Posterior vena cava (tissue), 2 donors: ENCODE measurements at places on chromosomes 4 and X. TPM values are rescaled to one million over a fixed set of nuclear protein-coding genes. Genes with fewer than 3 reads are reported as not detected.

The MAGEC2 gene
- total RNA-seq, result not detected

The VEGFC gene
- 11.6 TPM for total RNA-seq

The FRAS1 gene
- total RNA-seq, result 2.3 TPM

The CXCL5 gene
- not detected for total RNA-seq

The P2RY4 gene
- total RNA-seq, result 0.32 TPM

GRCh38 chr4:1809754-1810502, 16.8 kb downstream of the FGFR3 start:
- DNase-seq, result no peak

- DNase-seq, result no peak
These were observed 21.9 kb downstream of the CCKAR start for GRCh38 chr4:26468283-26468949.

DNA sequence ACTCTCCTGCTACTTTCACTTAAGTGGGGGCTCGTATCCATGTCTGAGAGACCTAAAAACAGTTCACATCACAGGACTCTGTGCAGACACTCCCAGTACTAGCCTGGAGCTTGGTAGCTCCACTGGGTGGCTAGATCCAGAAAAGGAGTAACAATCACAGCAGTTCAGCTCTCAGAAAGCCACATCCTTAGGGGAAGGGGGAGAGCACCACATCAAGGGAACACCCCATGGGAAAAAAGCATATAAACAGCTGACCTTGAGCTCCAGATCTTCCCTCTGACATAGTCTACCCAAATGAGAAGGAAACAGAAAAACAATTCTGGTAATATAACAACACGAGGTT, 175.8 kb downstream of the FAM13A start:
- DNase-seq, result no peak

DNA sequence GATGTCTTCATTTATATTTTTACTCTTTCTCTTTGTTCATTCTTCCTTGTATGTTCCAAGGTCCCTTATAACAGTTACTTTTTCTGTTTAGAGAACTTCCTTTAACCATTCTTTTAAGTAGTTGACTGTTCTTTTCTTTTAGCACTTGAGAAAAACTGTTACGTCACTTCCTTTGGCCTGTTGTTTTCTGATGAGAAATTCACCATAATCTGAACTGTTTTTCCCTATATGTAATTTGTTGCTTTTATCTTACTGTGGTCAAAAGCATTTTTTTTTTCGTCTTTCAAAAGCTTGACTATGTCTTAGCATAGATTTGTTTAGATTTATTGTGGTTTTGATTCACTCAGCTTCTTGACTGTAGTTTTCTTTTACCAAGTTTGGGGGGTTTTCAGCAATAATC, 1660.3 kb upstream of the PCDH10 start:
- DNase-seq, result no peak

DNA sequence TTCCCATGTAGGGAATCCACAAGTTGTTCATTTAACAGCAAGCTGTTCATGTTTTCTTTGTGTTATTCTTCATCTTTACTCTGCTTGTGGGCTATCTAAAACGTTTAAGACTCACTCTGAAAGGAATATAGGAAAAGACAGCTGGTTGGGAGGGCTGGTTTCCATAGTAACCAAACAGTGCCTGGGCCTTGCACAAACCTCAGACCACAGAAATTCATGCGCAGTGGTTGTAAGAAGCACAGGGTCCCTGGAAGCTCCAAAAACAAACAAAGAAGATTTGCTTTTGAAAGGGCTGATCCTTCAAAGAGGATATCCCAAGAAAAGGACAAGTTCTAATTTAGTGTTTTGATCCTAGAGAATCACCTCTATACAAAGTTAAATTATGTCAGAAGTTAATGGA, 7.8 kb downstream of the SERTM2 start:
- DNase-seq, result no peak

GRCh38 chrX:40550066-40550465, 30.7 kb upstream of the ATP6AP2 start:
- DNase-seq, result no peak

GRCh38 chrX:153779891-153780677, 757 bp upstream of the SRPK3 start:
- no peak for DNase-seq

GRCh38 chr4:176439611-176440010, 119.8 kb downstream of the SPCS3 start:
- no peak for DNase-seq

- no peak for DNase-seq
These were observed 1415.6 kb upstream of the PCDH7 start for GRCh38 chr4:29304595-29304994.

GRCh38 chrX:74492720-74493201, 71.5 kb downstream of the SLC16A2 start:
- DNase-seq, result no peak

GRCh38 chr4:56646341-56646740, 34.8 kb downstream of the HOPX start:
- no peak for DNase-seq
